ENCODE measurements at places on chromosomes 13 and 19.

- no peak for DNase-seq
Measured at GRCh38 chr19:16370641-16371391, 46.2 kb downstream of the KLF2 start.

DNA sequence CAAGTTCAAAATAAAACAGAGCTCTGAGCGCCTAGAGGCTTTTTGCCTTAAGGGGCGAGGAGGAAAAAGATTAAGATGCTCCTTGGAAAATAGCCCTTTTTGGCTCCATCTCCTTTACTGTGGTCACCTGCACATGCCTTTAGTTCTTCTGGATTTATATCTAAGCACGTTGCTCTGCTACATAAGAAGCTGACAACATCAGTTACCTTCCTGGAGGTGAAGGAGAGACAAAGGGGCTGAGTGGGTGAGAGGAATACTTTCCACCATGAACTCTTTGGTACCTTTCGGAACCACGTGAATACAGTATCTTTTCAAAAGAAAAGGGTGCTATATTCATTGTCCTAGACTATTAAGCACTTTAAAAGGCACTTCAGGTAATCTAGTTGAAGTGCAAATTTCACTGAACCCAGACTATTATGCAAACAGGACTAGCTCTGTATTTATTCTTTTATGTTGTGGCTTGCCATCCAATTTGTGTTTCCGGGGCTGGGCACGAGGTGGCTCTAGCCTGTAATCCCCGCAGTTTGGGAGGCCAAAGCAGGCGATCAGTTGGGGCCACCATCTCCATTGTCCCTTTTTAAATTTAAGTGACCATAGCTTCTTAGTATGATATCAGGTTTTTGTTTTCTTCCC lies 201.5 kb downstream of the TM9SF2 start:
- DNase-seq = no peak

GRCh38 chr13:98144027-98144741 lies 1.3 kb downstream of the FARP1 start:
- DNase-seq = no peak

- DNase-seq = no peak
Measured at GRCh38 chr13:106637519-106637918, 69.6 kb upstream of the ARGLU1 start.

GRCh38 chr13:104198801-104199200 lies 1132.6 kb upstream of the SLC10A2 start:
- no peak for DNase-seq

Measured in stromal cell of bone marrow (primary cell).